Cardiac septum (tissue), 1 donor: ENCODE measurements at places on chromosomes 3 and 15.

GRCh38 chr3:71874618-71875017 lies 89.7 kb upstream of the PROK2 start:
- no peak for DNase-seq

DNA sequence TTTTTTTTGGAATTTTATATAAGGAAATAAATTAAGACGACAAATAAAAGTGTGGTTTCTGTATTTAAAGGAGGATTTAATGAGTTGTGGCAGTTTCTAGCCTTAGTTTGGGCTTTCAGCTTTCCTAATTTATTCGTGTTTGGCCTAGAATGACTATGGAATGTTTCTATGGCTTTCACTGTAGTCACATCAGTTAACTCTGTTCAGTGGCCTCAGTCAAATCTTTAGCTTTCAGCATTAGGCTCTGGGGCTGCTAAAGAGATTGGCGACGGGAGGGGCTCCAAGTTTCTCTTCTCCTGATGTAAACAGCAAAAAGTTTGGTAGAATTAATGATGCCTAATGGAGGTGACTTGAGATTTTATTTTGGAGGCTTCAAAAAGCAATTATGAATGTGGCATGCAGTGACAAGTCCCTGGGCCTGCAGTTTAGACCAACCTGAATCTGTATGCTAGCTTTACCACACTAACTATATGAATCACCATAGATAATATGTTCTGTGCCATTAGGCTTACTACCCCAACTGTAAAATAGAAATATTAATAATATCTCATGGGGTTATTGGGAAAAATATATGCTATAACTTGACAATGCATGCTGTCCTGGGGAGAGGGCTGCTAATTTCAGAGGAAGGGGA lies 47.1 kb upstream of the ADGRG7 start:
- DNase-seq: no peak

- peak; percentile 66 for DNase-seq
Observed at GRCh38 chr15:77033729-77034671, 36.9 kb downstream of the TSPAN3 start.

GRCh38 chr3:7381741-7382140 lies 520.8 kb downstream of the GRM7 start:
- no peak for DNase-seq
